ENCODE measurements at places on chromosomes 12 and 14.

DNA sequence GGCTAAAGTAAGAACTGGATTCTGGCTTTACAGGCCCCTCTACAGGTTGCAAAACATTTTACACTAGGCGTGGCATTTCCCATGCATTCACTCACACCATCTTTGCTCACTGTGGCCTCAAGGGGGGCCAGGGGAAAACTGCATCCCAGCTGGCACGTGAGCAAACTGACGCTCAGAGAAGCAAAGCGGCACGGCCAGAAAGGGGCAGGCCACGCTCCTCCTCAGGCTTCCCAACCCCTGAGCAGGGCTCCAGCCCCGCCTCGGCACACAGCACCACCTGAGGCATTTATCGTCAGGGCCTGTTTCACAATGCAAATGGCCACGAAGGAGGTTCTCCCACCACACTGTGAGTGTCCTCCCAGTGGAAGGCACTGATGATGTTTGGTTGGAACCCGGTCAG, 90.8 kb downstream of the BCL11B start:
- DNase-seq, result no peak

- DNase-seq, result no peak
These were observed 20.7 kb upstream of the TCP11L2 start for GRCh38 chr12:106281804-106282203.

DNA sequence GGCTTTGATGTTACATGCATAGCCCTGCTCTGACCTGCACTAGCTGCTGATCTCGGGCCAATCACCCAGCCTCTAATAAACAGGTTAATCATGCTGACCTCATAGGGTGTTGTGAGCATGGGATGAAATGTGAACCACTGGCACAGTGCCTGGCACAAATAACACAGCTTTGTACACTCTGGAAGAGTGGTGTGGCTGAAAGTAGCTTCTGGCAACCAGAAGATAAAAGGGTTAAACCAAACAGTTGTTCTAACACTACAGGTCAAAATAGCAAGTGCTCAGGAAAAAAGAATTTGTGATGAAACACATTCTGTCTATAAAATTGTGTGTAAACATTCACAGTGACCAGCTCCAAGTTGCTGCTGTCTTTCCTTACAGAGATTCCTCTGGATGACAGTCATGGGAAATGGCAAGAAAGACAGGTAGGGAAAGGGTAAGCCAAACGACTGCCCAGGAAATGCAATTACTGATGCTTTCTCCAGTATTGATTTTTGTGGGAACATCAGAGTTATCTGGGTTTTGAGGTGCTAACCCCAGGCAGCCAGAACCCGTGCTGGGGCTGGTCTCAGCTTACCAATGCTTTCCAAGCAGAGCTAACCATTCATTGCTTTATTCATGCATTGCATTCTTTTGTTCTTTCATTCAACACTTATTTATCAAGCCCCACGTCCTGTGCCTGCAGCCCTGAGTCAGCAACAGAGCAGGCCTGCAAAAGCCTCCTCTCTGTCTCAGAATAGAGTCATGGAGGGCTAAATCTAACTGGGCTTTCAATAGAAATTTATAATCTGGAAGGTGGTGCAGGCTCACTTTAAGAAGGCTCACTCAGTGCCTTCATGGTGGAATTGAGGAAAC, 38.1 kb upstream of the CAPRIN2 start:
- DNase-seq, result no peak

GRCh38 chr14:88323523-88324199, 592 bp upstream of the KCNK10 start:
- no peak for DNase-seq

- no peak for DNase-seq
These were observed 70.7 kb downstream of the TTC8 start for GRCh38 chr14:88895116-88895515.

DNA sequence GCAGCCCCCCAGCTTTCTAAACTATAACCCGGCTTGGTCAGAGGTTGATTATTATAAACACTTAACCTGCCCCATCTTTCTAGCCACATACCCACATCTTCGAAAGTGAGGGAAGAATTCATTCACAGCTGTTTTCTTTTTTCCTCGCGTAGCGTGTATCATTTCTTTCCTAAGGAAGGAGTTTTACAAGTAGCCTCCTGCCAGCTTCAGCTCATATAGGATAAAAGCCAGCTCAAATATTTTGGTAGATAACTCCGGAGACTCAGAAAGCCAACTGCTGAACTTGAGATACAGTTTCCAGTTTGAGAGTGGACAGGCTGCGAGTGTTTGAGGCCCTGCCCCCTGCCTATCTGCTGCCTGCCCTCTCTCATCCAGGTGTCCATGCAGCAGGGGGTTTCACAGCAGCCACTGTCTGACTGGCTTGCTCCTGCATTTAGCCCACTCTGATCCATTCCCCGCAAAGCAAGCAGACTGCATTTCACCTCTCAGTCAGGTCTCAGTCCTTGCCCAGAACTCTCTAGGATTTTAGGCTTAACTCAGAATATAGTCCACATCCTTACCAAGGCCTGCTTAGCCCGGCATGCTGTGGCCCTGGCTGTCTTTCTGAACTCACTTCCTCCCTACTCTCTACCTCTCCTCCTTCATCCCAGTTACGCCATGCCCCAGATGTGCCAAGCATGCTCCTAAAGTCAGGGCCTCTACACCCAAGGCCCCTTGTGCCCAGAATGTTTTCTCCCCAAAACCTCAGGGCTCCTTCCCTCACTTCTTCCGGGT, 46.9 kb downstream of the EVL start:
- DNase-seq, result no peak

DNA sequence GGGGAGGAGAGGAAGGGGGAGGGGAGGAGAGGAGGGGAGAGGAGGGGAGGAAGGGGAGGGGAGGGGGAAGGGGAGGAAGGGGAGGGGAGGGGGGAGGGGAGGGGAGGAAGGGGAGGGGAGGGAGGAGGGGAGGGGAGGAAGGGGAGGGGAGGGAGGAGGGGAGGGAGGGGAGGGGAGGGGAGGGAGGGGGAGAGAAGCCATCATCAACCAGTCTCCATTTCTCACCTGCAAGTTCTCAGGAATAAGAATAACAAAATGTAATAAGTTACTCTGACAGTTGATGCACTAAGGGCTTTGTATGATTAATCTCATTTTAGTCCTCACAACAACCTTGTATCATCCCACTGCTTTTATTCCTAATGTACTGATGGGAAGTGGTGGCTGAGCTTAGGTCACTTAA, 59.1 kb upstream of the TMEM263 start:
- no peak for DNase-seq

DNA sequence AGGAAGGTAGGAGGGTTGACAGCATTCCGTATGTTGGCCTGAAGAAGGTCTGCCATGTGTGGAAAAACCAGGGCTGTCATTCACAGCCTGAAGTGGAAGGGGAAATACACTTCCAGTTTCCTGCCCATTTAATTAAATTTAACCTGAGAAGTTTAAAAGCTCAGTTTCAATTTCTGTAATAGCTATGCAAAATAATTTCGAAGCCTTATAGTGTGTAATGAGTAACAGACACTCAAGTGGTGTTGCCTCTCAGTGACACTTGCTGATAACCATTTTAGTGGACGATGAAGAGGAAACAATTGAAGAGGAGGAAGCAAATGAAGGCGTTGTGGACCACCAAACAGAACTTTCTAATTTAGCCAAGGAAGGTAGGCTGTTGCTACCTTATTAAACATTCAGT, 44.8 kb downstream of the EP400 start:
- no peak for DNase-seq

DNA sequence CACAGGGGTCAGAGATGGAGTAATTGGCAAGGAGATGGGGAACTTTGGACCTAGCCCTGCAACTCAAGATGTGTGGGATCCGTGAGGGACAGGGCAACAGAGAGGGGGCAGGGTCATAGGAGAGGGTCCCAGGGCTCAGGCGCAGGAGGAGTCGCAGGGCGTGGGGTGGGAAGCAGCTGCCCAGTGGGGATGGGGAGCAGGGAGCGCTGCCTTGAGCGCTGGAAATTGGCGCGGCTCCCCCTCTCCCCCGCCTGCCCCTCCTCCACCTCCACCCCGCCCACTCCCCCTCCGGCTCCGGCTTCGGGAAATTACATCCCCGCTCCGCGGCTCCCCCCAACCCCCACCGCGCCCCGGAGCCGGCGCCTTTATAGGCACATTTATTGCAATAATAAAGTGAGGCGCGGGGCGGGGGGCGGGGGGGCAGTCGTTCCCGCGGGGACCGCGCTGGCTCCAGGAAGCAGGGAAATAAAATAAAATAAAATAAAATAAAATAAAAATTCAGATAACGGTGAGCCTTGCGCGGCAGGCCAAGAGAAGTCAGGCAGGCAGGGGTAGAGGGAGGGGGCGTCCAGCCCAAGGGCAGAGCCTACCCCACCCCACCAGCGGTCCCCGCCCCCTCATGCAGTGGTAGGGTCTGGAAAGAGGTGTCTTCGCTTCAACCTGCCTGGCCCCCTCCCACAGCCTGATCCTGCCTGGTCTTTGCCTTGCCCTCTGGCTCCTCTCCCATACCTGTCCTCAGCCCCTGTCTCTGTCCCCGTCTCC, 3.6 kb downstream of the NXPH4 start:
- DNase-seq, result no peak

- no peak for DNase-seq
These were observed 14.3 kb downstream of the MCRS1 start for GRCh38 chr12:49553512-49554088.

- no peak for DNase-seq
These were observed 298.1 kb downstream of the VRK1 start for GRCh38 chr14:97095269-97095668.

GRCh38 chr12:33830070-33830469, 192.2 kb upstream of the ALG10 start:
- DNase-seq, result no peak

DNA sequence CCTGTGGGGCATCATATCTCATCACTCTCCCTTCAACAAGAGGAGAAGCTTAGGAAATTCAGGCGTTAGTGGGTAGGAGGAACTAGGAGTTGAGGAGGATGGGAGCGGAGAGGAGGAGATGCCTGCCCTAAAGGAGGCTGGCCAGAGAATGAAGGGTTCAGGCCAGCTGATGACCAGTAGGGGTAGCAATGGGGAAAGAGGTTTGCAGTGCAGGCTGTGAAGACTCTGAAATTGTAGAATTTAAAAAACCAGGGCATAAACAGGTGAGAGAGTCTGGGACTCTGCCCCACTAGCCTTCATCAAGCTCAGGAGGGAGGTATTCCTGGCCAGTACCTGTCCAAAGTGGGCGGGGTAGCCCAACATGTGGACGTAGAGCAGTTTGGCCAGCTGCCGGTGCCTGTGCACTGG, 809 bp downstream of the AP1G2 start:
- no peak for DNase-seq

DNA sequence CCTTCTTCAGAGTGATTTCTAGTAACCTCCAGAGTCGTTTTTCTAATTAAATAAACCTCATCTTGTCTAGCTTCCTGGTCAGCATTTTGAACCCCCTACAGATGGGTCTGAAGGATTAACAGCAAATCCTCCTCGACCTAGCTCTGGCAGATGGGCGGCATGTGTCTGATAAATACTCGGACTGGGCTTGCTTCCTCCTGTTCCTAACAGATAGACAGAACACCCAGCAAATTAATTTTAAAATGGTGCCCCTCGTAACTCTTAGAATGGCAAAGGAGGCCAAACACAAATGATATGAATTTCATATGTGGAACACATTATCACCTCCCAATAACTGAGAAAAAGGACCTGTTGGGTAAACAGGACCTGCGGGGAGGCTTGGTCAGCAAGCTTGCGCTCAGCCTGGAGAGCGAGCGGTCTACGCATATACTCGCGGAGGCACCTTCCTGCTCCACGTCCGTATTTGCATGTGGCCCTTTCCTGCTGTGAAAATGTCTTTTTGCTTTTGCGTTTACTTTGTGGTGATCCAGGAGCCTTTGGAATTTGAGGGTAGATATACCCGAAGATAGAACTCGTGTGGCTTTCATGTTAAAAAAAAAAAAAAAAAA, 79.6 kb downstream of the OTX2 start:
- DNase-seq, result no peak

- no peak for DNase-seq
These were observed 40.2 kb downstream of the PAH start for GRCh38 chr12:102876883-102877282.

- no peak for DNase-seq
These were observed 723.1 kb upstream of the TBX3 start for GRCh38 chr12:115407036-115407435.

DNA sequence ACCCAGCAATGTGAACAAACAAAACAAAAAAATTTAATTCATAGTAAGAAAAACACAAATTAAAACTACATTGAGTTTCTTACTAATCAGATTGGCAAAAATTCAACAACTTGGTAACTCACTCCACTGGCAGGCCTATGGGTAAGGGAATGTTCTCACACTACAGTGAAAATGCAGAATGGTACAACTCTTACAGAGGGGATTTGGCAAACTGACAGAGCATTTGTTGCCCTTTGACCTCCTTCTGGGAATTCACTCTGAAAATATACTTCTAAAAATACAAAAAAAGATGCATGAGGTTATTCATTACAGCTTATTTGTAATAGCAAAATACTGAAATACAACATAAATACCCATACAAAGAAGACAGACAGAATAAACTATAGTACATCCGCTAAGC, 32.8 kb downstream of the ABCD2 start:
- no peak for DNase-seq

GRCh38 chr14:29144621-29145020, 378.0 kb downstream of the FOXG1 start:
- DNase-seq, result no peak
